SHP77 (cell line): ENCODE measurements at places on chromosomes 2 and 18.
A peak's percentile ranks its signal among the peaks of the same experiment; 100 is the strongest.

DNA sequence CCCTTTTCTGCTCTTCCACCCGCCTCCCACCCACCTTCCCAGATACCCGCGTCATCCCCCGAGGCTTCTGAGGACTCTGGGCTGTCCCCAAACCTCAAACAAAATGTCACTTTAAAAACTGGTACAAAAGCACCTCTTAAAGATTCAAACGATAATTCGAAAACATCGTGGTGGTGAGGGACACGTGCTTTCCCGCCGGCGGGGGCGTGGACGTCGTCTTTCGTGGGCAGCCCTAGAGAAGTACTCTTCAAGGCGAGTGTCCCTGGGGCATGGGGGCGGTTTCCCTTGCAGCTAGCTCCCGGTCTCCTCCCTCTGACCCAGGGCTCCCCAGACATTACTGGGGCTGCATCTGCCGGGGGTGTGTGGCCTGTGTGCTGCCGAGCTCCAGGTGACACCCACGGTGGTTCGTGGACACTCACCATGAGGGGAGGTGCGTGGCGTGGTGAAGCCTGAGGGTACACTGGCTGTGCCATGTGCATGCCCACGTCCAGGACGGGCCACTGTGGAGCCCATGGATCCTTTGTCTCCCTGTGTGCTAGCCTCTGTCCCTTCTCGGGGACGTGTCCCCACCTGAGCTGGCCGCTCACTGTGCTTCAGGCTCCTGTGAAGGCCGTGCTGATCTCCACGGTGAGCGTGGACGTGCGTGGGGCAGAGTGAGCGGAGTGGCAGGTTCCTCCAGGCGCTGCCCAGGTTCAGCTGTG, 117.8 kb downstream of the NFATC1 start:
- DNase-seq, result no peak

GRCh38 chr18:22214731-22215528, 45.5 kb downstream of the GATA6 start:
- no peak for DNase-seq

DNA sequence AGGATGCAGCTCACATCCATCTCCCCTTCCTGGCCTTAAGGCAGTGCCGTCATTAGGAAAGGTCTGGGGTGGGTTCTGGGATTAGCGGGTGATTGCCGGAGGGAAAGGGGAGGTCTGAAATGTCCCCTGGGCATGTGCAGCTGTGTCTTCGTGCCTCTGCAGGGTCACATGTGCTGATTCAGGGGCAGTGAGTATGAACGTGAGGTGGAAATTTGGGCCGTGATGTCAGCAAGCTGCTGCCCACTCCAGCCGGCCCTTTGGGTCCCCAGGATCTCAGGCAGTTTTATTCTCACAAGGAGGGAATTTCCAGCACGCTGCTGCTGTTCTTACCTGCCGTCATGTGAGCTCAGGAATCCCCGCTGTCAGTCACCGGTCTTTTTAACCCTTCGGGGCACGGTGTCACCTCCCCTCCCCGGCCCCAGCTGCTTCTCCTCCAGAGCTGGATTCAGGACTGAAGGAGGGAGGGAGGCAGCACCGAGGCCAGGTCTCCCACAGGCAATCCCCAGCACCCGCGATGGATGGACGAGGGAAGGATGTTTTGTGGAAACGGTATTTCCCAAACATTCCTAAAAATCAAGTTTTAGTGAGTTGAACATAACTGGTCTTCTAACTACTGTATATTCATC, 23.5 kb downstream of the GPR35 start:
- DNase-seq, result no peak

DNA sequence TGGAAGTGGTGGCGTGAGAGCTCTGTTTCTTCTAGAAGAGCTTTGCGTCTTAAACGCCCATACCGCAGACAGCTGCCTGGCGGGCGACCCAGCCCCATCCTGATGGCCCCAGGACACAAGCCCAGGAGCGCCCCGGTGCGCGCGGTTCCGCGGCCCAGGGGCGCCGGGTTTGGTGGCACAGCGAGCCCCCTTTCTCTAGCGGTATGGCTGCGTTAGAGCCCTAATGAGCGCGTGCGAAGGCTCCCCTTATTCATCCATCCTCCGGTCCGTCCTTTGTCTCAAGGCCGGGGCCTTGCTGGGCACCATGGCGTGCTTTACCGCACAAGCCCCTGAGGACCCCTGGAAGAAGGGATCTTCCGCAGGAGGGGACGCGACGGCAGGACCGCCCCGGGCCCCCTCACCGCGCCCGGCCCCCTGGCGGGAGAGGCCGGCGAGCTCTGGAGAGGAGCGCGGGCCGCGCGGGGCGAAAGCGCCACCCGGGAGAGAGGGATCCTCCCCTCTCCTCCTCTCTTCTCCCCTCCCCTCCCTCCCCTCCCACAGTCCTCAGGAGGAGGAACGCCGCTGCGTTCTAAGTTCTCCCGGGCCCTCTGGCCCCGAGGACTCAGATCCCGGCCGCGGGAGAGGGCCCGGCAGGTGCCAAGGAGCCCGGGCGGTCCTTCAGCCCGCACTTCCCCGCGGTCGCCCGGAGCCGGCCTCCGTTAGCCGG, 626 bp upstream of the SLC1A4 start:
- peak; percentile 82 for DNase-seq

DNA sequence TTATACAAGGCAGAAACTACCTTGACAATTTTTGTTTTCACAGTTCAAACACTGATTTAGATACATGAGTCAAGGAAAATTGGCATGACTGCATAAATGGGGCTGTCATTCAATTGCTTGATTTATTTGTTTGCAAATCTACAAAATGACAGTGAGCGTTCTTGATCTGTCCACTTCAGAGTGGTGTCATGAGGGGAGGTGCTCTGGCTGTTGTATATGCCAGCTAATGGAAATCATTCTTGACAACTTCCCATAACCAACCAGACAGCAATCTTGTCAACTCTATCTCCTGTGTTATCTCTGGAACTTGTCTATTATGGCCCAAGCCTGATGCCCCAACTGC, 120.6 kb upstream of the UGP2 start:
- no peak for DNase-seq

DNA sequence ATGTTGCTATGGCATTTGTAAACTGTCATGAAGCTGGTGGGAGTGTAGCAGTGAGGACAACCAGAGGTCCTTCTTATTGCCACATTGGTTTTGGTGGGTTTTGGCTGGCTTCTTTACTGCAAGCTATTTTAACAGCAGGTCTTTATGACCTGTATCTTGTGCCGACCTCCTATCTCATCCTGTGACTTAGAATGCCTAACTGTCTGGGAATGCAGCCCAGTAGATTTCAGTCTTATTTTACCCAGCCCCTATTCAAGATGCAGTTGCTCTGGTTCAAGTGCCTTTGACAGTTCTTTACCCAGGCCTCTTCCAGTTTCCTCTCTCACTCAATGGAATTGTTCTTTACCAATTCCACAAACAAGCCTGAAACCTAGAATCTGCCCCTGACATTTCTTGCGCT, 145.1 kb downstream of the KCNE4 start:
- DNase-seq, result no peak

DNA sequence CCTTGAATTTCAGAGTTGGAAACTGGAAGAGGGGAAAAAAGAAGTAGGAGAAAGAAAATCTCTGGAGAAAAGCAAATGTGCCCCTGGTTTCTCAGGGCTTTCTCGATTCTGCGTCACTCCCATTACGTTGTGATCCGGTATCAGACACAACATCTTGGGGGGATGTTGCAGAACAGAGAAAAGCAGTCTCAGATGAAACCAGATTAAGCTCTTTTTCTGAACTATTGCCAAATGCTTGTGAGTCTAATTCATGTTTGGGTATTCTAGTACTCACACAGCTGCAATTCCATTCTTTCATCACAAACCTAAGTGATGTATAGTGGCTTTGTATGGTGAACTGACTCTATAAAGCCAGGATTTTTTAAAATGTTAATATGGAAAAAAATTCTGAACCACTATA, 233.2 kb downstream of the TCF4 start:
- no peak for DNase-seq
